ENCODE measurements at places on chromosomes 16 and 17.

DNA sequence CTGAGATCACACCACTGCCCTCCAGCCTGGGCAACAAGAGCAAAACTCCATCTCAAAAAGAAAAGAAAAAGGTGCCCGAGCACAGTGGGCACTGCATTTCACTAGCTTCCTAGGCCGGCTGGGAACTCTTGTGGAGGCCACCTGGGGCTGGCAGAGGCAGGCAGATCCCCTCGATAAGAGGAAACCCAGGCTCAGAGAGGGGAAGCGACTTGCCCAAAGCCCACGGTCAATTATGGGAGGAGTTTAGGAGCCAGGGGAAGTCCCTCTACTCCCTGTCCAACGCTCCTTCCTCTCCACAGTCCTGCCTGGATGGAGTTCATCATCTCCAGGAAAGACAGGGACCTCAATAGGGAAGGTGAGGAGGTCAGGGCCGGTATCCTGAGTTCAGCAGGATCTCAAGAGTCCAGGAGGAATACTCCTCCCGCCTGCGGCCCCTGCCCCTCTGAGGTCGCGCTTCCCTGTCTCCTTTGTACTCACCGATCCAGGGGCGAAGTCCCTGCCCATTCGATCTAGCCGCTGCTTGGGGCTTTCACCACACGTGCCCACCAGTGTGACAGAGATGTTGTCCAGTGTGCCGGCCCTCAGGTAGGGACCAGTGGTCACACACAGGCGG lies 841 bp downstream of the ALOXE3 start:
- no peak for DNase-seq

DNA sequence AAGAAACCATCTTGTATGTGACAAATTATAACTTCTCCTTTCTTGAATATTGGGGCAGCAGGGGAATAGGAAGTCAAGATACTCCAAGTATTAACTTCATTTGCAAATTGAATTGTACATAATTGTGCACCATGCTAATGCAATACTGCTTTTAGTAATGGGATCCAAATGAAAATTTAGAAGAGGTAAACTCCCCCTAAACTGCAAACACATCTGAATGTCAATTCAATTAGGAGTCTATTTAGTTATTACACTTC lies 4.5 kb downstream of the STAT5B start:
- DNase-seq = no peak

- no peak for DNase-seq
Measured at GRCh38 chr17:22517716-22518115, 825.4 kb downstream of the KCNJ18 start.

DNA sequence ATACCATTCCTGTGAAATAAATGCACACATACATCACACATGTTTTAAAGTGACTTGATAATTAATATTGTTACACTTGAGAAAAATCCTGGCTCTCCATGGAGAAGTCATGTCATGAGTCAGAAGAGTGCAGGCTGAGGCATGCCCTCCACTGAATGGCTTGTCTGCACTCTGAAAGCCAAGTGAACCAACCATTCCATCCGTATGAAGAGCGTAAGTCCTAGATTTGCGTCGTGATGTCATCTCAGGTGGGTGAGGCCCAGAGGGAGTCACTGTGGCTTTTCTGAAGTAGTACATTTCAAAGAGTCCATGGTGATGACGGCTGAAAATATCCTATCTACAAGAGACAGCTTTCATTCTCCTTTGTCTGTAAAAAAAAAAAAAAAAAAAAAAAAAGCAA lies 83.5 kb upstream of the IRX5 start:
- no peak for DNase-seq

- DNase-seq = no peak
Measured at GRCh38 chr17:35786941-35787432, 8.5 kb downstream of the MMP28 start.

GRCh38 chr16:49183911-49184310 lies 97.7 kb downstream of the CBLN1 start:
- DNase-seq = no peak

DNA sequence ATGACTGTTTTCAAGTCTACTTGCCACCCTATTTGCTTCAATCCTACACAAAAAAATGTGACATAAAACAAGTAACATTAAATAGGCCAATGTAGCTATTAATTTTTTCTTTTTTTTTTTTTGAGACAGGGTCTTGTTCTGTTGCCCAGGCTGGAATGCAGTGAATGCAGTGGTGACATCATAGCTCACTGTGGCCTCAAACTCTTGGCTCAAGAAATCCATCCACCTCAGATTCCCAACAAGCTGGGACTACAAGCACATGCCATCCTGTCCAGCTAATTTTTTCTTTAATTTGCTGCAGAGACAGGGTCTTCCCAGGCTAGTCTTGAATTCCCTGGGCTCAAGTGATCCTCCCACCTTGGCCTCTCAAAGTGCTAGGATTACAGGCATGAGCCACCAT lies 29.4 kb downstream of the ANKFY1 start:
- no peak for DNase-seq

- no peak for DNase-seq
Measured at GRCh38 chr17:39667945-39668924, at the start of gene PNMT. TSS of gene PNMT (plus strand) at chr17:39668453. CDS start at chr17:39668476, 23 bp downstream.

- DNase-seq = no peak
Measured at GRCh38 chr16:56260378-56261160, 69.3 kb downstream of the GNAO1 start.

- no peak for DNase-seq
Measured at GRCh38 chr16:63497408-63497807, 1461.2 kb upstream of the CDH8 start.

- DNase-seq = no peak
Measured at GRCh38 chr16:79535130-79535529, 65.4 kb downstream of the MAF start.

DNA sequence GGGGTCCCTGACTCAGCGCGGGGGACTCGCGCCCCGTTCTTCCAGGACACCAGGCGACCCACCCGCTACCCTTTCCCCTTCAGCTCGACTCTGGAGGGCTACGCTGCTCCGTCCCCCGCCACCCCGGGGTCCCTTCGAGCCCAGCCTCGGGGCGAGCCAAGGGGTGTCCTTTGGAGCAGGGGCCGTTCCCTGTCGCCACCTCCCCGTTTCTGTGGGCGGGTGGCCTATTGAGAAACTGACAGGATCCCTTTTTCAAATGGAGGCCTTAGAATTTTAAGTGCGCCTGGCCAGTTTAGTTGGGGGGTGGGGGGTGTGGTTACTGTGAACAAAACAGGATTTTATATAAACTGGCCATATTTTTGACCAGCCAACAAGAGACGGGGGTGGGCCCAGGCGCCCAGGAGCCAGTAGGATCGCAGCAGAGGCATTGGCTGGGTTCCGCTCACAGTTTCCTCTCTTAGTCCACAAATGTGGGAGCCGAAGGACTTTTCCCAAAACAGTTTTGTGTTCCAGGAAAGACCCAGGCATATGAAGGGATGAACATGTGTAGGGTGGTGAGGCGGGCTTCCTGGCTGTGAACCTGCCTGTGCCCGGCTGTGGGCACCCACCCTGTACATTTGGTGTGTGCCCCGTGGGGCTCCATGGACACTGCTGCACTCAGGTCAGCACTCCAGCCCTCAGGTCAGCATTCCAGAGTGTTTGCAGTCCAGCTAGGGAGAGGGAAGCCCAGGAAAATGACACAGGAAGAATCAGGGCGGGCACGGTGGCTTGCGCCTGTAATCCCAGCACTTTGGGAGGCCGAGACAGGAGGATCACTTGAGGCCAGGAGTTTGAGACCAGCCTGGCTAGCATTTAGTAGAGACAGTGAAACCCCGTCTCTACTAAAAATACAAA lies 722 bp upstream of the TIMP2 start:
- no peak for DNase-seq

DNA sequence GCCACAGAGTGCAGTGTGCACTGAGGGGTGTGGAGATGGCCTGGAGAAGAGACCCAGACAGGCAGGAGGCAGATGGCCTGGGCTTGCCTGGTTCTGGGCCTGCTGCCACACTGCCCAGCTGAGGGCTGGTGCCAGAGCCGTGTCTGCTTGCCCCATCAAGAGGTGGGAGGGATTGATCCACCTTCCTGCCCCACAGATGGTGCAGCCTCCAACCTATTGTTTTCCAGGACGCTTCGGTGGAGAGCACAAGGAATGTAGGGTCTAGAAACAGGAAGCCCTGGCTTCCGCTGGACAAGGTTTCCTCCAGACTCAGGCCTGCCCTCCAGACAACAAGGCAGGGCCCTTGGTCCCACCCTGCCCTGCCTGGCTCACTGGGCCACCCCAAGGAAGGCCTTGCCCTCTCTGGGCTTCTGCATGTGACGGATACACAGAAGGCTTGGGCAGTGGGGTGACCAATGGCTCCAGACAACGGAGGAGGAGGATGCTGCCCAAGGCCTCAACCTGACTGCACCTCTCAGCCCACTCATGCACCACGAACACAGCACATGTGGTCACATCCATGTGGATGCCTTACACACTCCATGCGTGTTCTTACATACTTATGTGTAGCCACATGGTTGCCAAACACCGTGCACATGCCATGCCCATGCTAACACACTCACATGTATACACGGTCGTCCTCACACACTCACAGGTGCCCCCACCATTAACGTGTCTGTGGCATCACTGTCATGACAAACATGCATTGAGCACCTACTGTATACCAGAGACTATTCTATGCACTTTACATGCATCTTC lies 6.5 kb upstream of the CDH5 start:
- DNase-seq = no peak

GRCh38 chr17:79980246-79981043 lies 55.2 kb downstream of the TBC1D16 start:
- no peak for DNase-seq

DNA sequence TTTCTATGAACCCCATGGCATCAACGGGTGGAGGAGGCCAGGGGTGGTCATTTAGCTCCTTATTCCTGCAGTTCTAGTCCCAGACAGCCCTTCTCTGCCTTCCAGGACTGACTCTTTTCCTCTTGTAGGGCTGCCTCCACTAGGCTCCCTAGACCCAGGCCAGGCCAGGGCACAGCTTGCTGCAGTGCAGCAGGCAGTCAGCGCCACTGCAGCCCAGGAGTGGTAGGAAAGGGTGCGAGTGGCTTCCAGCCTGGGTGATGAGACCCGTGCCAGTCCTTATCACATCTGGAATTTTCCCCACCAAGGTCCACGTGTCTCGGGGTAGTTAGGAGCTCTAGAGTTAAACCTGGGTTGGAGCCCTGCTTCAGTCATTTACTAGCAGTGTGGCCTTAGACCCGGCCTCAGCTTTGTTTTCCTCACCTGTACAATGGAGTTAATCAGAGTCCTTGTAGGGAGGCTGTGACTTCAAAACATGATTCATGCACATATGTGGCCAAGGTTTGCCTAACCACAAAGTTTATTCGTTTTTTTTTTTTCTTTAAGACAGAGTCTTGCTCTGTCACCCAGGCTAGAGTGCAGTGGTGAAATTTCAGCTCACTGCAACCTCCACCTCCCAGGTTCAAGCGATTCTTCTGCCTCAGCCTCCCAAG lies 4.7 kb downstream of the SLC5A11 start:
- no peak for DNase-seq

GRCh38 chr17:78019367-78019975 lies 61.0 kb downstream of the TNRC6C start:
- DNase-seq = no peak

GRCh38 chr16:29139261-29139802 lies 154.5 kb downstream of the LAT start:
- no peak for DNase-seq

Measured in stimulated activated CD8-positive, alpha-beta memory T cell treated with anti-CD3 and anti-CD28 coated beads, Interleukin-4, amount 100 ng/mL, for 1 hour (primary cell).